Forelimb muscle (tissue), 1 donor: ENCODE measurements at places on chromosomes 4 and X.

DNA sequence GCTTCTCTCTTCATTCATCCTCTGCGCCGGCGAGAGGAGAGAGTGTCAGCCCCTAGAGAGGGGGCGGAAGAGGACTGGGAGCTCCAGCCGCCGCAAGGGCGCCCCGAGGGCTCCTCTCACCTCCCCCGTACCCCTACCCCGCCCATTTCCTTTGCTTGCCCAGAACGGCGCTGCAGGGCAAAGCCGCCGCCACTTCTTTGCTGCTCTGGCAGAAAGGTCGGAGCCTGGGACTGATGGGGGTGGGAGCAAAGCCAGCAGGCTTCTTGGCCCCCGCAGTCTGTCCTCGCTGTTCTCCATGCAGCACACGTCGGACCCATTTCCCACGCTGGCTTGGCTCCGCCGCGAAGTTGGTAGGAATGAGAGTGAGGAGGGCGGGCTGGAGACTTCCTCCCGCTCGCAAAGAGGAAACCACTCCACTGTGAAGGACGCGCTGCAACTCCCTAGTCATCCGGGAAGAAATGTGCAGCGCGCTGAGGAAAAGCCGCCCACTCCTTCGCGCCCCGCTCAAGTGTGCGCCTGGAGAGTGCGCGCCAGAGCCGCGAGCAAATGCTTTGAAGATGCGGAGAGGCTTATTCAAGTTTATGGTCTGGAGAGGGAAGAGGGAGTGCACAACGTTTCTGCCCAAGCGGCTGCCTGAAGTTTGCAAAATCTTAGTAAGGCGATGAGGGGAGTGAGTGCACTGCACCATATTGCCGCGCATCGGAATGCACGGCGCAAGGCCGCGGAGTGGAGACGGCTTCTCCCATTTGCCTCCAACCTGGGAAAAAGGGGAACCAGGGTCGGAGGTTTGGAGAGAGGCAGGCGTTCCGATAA, 2.8 kb upstream of the PCDH7 start:
- DNase-seq: no peak

- no peak for DNase-seq
These were observed 158.8 kb downstream of the ATP10D start for GRCh38 chr4:47643845-47644244.

DNA sequence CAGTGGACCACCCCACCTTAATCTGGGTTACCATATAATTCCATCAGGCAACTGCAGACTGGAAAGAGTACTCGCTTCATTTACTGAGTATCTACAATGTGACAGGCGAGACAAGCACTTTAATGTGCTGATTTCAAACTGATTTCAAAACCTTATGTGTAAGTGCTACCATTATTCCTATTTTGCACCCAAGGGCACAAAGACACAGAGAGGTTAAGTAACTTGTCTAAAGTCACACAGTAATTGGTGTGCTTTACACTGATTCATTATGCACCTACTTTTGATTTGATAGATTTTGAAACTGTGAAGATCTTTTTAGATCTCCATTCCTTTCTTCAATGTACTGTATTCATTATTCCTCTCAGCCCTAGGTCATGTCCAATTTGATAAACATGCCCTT, 192.4 kb downstream of the MGST2 start:
- DNase-seq: no peak

DNA sequence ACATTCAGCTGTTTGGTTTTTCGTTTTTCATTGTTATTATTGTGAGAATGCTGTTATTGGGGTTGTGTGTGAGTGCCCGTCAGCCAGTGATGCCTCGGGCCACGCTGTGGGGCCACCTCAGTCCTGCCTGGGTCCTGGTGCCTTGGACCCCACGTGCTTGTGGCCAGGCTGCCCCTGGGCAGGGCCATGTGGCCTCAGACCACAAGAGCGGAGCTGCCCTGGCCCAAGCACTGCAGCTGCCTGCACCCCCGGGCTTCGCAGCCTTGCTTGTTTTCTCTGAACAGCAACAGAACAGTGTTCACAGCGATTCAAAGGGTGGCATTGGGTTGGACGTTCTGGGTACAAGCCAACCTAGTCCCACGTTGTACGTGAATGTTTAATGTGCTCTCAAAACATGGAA, 56.9 kb downstream of the CPLX1 start:
- DNase-seq: no peak

GRCh38 chr4:187562345-187562744, 433.2 kb upstream of the ZFP42 start:
- DNase-seq: no peak

GRCh38 chrX:152989292-152989658, 4.6 kb downstream of the PNMA5 start:
- no peak for DNase-seq

DNA sequence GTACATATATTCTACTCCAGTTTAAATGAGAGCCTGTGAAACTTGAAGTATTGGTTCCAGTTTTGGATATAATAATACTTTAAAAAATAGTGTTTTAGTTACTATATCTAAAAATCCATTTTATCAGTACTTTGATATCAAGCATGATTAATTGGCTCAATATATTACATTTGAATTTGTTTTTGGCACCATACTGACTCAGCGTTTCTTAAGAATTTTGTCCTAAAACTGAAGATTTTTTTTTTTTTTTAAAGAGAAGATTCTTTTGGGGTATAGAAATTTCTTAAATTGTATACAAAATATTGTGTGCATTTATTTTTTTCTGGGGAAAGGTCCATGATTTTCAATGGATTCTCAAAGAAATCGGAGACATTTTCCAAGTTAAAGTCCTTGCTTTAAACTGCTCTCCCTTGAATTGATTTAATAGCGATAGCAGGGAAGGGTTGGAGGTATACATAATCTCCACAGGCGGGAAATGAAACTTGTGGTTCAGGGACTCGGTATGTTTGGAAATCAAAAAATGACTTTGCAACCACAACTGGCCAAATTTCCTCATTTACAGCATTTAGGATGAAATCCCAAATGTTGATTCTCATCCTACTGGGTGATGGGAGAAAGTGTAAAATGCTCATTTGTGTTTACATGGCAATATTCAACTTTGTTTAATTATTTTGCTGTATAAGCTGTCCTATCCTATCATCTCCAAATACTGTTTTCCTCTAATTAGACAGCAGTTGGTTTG, 62.3 kb downstream of the TMA16 start:
- no peak for DNase-seq

DNA sequence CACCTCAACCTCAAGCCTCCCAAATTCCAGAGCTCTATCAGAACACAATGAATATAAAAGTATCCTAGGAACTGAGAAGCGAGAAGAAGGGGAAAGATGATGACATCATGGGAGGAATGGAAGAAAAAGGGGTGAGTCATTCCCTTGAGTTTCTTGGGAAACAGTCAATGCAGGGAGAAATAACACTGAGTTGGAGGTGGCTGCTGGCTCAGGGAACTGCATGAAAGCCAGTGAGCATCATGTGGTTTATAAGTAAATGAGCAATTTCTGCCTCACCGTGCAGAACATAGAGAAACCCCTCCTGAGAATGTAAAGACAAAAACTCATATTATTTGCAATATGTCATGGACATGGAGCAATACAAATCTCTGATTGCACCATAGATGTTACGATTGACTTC, 73.3 kb downstream of the SHOX start:
- DNase-seq: no peak

DNA sequence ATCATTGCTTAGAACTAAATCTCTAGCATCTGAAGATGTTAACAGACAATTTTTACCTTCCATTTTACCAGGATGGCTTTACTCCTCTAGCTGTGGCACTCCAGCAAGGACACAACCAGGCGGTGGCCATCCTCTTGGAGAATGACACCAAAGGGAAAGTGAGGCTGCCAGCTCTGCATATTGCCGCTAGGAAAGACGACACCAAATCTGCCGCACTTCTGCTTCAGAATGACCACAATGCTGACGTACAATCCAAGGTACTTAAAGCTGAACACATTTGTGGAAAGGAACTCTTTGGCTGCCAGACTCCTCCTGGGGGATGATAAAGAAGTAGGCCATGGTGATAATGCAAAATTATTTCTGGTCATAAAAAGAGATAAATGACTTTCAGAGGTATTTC, 187.5 kb downstream of the ANK2 start:
- DNase-seq: no peak

DNA sequence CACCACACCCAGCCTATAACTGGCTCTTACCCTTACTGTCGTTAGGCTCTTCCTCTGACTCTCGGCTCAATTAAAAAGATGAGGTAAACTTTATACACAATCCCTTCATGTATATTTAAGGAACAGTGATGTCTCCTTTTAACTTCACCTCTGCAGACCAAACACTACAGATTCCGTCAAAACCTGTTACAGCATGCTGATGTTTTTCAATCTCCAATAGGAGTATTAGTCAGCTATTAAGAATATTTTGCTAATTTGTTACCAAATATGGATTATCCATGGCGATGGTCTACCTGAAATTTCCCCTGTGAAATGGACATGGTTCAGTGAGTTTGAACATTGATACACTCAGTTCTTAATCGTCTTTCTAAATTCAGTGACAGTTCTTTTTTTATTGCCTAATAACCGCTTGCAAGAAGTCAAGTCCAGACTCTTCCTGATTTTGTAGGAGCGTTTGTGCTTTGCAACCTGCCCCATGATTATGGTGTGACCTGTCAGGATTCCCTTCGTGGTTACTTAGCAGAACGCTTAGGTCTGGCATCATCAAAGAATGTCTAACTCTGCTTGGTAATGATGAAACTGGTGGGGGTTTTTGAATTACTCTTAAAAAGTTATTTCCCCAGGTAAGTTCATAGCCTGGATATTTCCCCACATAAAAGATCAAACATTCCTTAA, 72.2 kb upstream of the STOX2 start:
- no peak for DNase-seq

- no peak for DNase-seq
These were observed 87.0 kb downstream of the BCOR start for GRCh38 chrX:40010550-40011321.

DNA sequence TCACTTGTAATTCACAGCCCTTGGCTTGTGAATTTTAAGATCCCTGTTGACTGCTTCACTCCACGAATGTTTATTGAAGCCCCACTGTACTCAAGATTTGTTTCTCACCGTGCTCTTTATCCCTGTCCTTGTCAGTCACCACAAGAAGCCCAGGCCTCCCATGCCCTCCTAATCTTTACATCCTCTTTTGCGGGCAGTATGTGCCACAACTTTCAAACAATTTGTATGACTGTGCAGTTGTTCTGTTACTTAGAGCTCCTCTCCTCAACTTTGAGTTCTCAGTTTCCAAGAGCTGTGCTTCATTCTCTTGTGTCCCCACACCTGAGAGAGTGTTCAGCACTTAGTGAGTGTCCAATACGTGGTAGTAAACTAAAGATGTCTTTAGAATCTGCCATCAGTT, 467.7 kb downstream of the NKX6-1 start:
- DNase-seq: no peak

- DNase-seq: no peak
These were observed 122.1 kb upstream of the MAGEC2 start for GRCh38 chrX:142327182-142327581.

- DNase-seq: no peak
These were observed 29.9 kb downstream of the TKTL1 start for GRCh38 chrX:154325541-154325940.

GRCh38 chr4:61918987-61919386, 718.9 kb downstream of the ADGRL3 start:
- DNase-seq: no peak

DNA sequence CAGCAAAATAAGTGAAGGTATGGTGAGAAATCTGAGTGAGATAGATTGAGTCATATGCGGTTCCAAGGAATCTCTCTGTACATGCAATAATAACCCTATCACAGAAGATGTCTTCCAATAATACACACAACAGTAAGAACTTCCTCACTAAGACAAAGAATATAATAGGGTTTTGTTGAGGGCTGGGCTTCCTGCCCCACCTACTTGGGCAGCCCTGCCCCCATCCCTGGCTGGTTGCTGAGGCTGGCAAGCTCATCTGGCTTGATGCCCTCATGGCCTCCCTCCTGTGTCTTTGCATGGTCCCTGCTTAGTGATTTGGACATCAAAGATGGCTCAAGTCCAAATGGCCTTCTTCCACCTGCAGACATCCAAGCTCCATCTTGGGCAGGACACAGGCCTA, 2.7 kb downstream of the GEMIN8 start:
- DNase-seq: no peak

GRCh38 chr4:74583089-74583700, 138.3 kb downstream of the AREG start:
- no peak for DNase-seq

DNA sequence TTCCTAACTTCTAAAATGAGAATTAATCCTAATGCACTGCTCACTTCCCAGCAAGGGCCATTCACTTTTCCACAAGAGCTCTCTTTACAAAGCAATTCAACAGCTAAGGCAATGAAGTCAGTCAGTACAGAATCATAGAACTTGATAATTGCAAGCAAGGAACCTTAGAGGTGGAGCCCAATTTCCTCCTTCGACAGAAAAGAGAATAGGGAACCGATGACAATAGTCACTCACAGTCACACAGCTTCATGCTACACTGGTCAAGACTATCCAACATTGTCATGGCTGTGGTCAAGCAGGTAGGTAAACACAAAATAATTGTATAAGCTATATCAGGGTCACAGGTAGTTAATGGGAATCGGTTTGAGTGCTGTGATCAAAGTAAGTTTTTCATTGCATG, 90.0 kb downstream of the ELOVL6 start:
- no peak for DNase-seq

GRCh38 chr4:86536151-86536550, 58.0 kb upstream of the PTPN13 start:
- DNase-seq: no peak

DNA sequence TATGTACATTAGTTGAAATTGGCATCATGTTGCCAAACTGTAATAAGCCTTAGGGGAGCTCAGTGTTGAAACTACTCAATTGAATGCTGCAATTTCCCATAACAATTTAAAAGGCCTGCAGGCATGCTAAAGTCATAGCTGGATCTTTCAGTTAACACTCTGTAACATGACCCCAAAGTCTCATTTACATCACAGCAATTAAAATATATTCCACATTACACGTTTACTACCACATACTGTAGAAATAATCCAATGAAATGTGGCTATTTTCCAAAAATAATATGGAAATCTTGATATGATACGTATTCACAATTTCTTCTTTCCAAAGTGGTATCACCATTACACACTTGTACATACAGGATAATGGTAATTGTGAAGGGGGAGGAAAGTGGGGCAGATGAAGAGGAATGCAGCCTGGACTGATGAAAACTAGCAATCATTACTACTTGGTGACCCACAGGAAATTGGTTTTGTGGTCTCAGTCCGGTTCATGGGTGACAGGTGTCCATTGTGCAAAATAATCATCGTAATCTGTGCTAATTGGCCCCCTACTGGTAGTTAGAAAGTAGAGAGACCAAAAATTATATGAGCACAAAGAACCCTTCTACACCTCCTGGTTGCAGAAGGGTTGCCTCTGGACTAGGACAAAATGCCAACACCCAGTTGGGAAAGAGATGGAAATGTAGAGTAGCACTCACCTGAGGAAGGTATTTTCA, 63.7 kb downstream of the TENM3 start:
- DNase-seq: no peak

GRCh38 chr4:159266981-159267868, 164.3 kb downstream of the RAPGEF2 start:
- no peak for DNase-seq

GRCh38 chr4:123232439-123232838, 164.2 kb upstream of the SPRY1 start:
- DNase-seq: no peak
